ENCODE measurements at places on chromosomes 12 and 14. TPM values are rescaled to one million over a fixed set of nuclear protein-coding genes. Genes with fewer than 3 reads are reported as not detected.

The P2RX2 gene
- total RNA-seq: not detected

The TCL1A gene
- total RNA-seq: 0.43 TPM

The NAA25 gene
- total RNA-seq: 35.1 TPM

The SYT10 gene
- not detected for total RNA-seq

The PPP4R3A gene
- total RNA-seq: 285 TPM

The GPX2 gene
- total RNA-seq: not detected

The SLC6A12 gene
- not detected for total RNA-seq

The ACSM4 gene
- total RNA-seq: not detected

The SLC35F4 gene
- total RNA-seq: not detected

All from CD8-positive, alpha-beta T cell (primary cell).